D721Med (cell line): ENCODE measurements at places on chromosomes 12 and 14.

GRCh38 chr12:132182711-132183365, 38.6 kb downstream of the NOC4L start:
- no peak for DNase-seq

- DNase-seq = no peak
Measured at GRCh38 chr12:6468283-6468575, 2.2 kb downstream of the VAMP1 start.

GRCh38 chr14:35878272-35879150, 52.4 kb downstream of the BRMS1L start:
- DNase-seq = no peak

DNA sequence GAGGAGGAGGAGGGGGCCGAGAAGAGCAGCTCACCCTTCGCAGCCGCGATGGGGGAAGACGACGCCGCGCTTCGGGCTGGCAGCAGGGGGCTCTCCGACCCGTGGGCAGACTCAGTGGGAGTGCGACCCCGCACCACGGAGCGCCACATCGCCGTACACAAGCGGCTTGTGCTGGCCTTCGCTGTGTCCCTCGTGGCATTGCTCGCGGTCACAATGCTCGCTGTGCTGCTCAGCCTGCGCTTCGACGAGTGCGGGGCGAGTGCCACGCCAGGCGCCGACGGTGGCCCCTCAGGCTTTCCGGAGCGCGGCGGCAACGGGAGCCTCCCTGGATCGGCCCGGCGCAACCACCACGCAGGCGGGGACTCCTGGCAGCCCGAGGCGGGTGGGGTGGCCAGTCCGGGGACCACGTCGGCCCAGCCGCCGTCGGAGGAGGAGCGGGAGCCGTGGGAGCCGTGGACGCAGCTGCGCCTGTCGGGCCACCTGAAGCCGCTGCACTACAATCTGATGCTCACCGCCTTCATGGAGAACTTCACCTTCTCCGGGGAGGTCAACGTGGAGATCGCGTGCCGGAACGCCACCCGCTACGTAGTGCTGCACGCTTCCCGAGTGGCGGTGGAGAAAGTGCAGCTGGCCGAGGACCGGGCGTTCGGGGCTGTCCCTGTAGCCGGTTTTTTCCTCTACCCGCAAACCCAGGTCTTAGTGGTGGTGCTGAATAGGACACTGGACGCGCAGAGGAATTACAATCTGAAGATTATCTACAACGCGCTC, 745 bp downstream of the TRHDE start:
- DNase-seq = peak; percentile 36

DNA sequence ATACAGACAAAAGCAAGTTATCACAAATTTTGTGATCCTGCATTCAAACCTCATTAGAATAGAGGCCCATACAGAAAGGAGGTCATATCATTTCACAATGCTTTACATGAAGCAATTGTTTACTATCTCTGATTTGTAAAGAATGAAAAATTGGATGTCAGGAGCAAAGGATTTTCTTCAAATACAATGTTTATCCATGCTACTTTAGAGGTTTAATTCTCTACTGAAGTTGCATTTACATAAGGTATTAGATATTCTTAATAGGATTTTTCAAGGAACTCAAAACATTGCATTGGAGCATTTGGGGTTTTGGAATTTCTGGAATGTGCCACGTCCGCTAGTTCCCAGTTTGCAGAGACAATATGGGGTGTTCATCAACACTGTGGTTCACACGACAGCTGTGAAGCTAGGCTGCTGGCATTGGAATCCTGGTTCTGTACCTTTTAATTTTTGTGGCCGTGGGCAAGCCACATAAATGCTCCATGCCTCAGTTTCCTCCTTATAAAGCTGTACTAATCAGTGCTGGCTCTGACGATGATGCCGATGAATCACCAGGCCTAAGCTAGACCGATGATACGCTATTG, 174.8 kb downstream of the APAF1 start:
- DNase-seq = no peak

DNA sequence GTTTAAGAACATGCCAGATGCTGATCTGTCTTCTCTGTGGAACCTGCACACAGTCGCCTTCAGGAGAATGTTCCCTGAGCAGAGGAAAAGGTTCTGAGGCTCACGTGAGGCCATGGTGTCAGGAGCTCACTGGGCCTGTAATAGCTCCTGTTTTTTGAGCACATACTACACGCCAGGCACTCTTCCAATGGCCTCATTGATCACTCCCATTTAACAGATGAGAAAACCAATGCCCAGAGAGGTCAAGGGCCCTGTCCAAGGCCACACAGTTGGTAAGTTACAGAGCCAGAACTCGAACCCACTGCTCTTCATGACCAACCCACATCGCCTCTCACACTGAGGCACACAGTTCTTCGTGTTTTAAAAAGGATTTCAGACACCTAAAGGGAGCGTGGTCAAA, 7.3 kb upstream of the HHIPL1 start:
- no peak for DNase-seq

GRCh38 chr14:33972583-33973081, 21.8 kb upstream of the EGLN3 start:
- no peak for DNase-seq

DNA sequence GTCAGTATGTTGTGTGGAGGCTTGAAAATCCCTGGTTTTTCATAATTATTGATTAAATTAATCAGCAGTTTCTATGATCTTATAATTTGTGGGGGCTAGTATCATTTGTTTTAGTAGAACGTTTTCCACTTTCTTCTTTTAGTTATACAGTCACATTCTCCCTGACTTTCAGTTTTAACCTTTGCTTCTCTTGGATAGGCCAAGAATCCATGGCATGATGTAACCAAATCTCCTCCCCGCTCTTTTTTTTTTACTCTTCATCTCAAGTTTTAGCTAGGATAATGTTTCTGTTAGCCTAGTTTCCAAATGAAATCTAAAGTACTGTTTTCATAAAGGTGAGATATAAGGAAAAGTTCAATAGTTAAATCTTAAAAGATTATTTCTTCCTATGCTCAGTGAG, 106.5 kb downstream of the TMEM117 start:
- no peak for DNase-seq

GRCh38 chr12:57750561-57751431, 1.3 kb downstream of the CDK4 start:
- no peak for DNase-seq

DNA sequence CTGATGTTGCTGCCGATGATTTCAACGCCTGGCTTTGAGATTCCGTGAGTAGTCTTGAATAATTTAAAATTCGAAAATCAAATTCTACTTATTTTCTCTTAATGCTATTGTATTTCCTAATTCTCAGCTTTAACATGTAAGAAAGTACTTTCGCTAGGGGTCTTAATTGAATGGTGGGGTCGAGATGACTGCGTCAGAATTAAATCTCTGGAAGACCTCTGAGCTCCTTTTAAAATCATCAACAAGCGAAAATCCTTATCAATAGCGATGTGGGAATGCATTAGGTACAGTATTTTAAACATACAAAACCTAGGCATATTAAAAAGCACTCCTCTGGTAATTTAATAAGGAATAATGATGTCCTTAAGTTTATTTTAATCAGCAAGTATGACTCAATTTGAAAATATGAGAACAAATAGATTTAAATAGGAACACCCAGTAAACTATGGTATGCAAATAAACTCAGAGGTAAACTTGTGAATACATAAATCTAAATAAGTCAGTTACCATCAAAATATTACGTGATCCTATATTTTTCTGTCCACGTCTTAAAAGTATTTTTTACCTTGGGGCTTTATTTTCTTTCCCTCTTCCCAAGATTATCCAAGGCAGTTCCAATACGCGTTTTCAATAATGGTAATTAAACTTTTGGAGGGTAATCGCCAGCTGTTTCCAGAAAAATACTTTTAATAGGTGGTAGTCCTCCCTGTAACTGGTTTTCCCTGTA, 1.4 kb downstream of the FOXA1 start:
- no peak for DNase-seq

DNA sequence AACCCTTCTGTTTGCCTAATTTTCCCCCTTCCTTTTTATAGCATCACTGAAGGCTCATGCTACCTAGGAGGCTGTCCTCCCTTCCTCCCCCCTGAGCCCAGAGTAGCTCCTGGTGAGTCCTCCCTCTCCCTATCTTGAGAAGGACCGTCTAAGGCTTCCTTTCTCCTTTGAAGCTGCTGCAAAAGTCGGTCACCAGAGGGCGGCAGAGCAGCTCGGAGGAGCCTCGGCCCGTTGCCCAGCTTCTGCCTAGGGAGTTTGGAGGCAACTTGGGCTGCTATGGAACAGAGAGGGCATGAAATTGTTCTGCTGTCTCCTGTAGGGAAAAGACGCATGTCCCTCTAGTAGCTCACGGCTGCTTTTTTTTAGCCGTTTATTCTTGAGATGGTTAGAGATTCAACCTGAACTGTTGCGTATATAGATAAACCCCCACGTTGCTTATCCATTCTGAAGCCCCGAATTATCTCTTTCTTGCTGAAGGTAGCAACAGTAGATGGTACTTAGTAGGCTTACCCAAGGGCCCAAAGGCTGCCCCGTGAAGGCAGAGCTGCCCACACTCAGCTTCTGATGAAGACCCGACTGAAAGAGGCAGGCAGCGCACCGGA, 5.7 kb downstream of the WNT5B start:
- peak; percentile 63 for DNase-seq

DNA sequence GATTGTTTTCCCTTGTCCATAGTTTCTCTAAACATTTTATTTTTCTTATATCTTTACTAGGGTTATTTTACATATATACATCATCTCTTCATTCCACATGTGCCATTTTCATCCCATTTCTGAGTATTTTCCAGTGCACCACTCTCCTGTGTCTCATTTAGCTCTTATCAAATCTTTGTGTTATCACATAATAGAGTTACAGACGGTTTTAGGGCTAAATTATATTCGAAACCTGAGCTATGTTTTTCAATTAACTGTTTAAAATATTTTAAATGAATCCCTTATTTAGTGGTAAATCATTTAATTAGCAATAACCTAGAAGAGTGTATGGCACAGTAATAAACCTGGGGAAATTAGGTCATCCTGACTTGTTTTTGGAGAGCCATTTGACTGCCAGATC, 160.4 kb upstream of the DCN start:
- DNase-seq = no peak

DNA sequence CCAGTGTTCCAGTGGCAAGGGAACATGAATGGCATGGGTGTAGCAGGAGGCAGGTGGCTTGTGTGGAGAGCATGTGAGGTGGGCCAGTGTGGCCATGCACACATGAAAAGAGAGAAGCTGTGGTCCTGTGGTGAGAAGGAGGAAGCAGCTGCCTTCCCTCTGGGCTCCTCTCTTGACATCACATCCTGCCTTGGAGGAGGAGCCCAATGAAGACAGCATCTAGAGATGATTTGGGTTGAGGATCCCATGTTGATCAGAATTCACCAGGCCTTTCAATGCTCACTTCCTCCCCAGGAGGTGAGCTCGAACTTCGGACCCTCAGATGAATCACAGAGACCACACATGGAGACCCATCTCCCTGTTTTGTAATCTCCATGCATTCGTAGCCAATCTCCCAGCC, 82.6 kb downstream of the LRRC74A start:
- DNase-seq = no peak

GRCh38 chr12:27123642-27124041, 41.3 kb upstream of the C12orf71 start:
- DNase-seq = no peak

- DNase-seq = no peak
Measured at GRCh38 chr14:85172290-85172689, 357.7 kb upstream of the FLRT2 start.

DNA sequence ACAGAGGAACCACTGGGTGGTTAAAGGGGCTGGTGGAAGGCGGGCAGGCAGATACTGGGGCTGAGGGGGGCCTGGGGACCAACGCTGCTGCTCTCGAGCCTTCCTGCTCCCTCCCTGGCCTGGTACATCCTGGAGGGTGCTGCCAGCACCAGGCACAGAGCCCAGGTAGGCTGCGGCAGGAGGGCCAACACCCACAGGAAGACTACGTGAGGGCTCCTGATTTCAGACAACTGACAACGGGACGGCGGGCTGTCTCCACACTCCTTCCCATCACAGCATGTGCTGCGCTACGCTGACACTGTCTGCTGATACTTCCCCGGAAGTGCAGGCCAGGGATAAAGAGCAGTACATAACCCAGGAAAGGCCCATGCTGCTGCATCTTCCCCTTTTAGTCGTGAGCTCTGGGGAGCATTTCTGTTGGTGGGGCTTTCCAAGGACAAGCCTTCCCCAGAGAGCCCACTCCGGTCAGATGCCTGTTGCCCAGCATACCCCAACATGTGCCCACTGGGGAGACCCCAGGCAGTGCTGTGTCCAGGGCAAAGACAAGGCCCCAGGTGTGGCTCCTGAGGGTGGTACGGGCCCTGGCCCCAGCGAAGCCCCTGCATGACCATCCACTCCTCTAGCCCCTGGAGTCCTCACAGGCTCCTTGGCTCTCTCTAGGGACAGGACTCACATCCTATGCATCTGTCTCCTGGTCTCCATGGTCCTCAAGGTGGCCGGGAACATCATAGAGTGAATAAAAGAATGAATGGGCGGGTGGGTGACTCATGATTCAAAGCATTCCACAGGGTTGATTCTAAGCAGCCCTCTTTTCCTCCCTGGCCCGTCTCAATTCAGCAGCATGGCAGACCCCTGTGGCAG, 38.0 kb downstream of the CHGA start:
- no peak for DNase-seq

DNA sequence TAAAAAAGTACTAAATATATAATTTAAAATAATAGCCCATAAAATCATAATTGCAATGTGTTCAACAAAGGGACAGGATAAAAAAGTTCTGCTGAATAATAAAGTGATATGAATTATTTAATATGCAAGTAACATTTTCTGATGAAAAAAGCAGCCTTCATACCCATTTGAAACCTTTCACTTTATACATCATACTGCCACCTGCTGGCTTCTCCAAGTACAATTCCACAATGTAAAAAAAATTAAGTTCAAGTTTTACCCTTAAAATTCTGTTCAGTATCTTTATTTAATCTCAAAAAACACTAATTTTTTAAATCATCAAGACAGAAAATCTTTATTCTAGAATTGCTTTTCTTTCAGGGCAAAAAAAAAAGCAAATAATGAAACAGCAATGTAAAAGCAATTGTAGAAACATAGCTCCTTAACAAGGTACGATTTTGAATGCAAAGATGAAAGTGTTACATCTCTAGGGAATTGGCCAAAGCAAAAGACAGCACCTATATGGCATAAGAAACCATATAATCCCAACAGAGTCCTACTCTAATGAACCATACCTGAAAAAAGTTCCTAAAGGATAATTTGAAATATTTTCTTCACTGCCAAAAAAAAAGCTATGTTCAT, 15.0 kb downstream of the MDM1 start:
- no peak for DNase-seq

- no peak for DNase-seq
Measured at GRCh38 chr14:84442521-84442920, 1087.4 kb upstream of the FLRT2 start.

- no peak for DNase-seq
Measured at GRCh38 chr12:28966046-28966780, 182.9 kb upstream of the FAR2 start.

- DNase-seq = no peak
Measured at GRCh38 chr14:36517242-36518030, 2.6 kb downstream of the NKX2-1 start.

DNA sequence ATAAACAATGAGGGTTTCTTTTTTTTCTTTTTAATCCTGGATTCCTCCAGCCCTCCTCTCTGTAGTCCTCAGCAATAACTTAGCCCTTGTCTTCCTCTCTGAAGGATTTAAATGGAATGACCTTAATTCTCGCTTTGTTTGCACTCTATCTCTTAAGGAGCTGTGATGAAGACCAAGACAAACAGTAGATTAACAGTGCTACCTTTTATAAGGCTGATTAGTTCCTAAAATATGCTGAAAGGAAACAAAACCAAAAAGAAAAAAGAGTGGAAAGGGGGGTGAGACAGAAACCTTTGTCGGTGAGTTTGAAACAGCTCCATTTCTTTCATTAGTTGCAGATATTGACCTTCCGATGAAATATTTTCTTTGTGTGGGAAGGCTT, 38.7 kb upstream of the PTCSC3 start:
- DNase-seq = no peak

- DNase-seq = no peak
Measured at GRCh38 chr12:13116259-13116658, 12.8 kb upstream of the GSG1 start.
